CD4-positive, alpha-beta T cell treated with Interleukin-4 for 1 hour (primary cell): ENCODE measurements at places on chromosomes 12 and 14.

DNA sequence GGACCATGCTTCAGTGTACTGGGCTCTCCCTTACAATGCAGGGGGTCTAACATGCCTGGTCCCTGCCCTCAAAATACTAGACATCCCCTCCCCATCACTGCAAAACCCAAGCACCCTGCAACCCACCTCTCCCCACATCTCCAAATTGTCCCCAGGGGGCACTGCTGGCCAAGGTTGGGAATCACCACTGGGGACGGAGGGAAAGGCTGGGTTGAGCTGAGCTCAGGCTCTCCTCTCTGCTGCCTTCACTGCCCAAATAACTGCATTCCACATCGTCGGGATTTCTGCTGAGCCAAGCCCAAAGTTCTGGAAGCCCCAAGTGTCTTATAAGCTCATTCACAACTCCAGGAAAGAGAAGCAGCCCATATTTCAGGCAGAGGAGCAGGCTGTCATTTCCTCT, 69.6 kb downstream of the NT5DC3 start:
- no peak for DNase-seq

- DNase-seq, result no peak
Measured at GRCh38 chr12:54549774-54550451, 512 bp downstream of the PDE1B start.

- no peak for DNase-seq
Measured at GRCh38 chr14:70392676-70393075, 24.2 kb downstream of the SYNJ2BP start.

DNA sequence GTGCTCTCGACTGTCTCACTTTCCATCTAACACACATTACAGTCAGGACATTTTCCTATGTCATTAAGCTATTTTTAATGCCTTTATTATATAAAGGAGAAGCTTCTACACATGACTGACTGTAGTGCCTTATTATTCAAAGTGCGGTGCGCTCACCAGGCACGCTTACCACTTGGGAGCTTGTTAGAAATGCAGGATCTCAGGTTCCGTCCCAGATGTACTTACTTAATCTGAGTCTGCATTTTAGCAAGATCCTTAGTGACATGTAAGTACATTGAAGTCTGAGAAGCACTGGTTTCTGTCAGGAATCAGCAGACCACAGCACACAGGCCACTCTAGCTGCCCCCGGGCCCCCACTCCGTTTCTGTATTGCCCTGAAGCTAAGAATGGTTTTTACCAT, 44.7 kb upstream of the MDM1 start:
- no peak for DNase-seq

DNA sequence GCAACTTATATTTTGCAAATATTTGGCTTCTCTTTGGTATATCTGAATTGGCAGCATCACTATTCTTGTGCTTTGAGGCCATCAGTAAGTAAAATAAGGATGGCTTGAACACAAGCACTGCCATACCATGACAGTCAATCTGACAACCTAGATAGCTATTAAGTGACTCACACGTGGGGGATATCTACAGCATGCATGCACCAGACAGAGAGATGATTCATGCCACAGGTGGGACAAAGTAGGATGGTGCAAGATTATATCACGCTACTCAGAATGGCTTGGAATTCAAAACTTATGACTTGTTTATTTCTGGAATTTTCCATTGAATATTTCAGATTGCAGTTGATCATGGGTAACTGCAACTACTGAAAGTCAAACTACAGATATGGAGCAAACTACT, 675.6 kb upstream of the MDGA2 start:
- DNase-seq, result no peak

DNA sequence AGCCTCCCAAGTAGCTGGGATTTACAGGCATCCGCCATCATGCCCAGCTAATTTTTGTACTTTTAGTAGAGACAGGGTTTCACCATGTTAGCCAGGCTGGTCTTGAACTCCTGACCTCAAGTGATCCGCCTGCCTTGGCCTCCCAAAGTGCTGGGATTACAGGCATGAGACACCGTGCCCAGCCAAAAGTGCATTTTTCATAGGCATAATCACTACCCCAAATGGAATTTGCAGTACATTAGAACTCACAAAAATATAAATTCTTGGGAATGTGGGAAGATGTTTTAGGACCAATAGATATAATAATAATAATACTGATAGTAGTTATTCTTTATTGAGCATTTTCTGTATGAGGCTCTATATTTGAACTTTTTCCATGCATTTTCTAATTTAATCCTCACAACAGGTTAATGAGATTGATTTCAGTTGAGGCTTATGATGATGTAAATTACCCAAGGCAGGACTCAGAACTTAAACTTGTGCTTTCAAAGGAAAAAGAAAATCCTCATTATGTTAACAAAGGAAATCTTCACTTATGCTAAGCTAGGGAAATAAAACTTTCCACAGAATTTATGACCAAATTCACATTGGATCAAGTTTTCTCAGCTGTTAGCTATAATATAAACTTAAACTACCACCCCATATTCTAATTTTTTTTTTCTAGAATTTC, 121.6 kb downstream of the SRGAP1 start:
- no peak for DNase-seq

DNA sequence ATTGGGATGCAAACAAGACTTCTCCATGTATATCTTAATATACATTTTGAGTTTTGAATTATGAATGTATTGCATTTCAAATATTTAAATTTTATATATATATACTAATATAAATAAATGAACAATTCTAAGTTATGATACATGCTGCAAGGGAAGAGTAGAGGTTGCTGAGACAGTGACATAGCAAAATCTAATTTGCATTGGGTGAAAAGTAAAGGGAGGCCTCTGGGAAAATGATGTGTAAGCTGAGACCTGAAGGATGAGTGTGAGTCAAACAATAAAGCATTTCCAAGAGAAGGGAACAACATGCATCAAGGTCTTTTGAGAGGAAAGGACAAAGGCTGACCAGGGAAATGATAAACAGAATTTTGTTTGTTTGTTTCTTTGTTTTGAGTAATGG, 62.9 kb upstream of the PTPRQ start:
- DNase-seq, result no peak

- no peak for DNase-seq
Measured at GRCh38 chr14:21264025-21264801, 5.0 kb downstream of the HNRNPC start.

DNA sequence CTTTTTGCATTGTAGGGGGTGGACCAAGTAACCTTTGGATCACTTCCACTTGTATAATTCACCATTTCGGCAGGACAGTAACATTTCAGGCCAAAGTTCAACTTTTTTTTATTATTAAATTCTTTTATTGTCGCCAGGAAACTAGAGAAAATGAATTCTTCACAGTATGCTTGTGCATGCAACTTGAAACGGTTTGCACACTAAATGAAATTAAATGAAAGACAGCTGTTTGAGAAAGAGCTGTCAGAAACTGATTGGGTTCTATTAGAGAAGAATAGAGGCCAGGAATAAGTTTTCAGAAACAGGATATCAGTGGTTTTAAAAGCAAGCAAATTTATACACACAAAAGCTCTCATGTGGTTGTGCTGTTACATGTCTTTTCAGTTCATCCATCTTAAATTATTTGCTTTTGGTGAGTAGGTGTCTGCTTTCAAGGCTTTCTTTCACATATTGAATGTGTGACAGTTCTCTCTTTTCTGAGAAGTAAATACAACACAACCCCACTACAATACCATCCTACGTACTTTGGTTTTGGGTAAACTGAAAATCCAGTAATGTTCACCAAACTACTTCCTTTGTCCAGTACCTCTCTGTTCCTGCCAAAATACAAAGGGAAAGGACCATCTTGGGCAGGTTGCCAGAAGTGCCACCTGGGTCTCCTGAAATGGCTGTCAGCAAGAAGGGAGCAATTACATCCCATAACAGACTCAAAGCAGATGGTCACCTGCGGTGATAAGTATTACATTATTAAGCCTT, 291.7 kb downstream of the RAD51B start:
- no peak for DNase-seq

DNA sequence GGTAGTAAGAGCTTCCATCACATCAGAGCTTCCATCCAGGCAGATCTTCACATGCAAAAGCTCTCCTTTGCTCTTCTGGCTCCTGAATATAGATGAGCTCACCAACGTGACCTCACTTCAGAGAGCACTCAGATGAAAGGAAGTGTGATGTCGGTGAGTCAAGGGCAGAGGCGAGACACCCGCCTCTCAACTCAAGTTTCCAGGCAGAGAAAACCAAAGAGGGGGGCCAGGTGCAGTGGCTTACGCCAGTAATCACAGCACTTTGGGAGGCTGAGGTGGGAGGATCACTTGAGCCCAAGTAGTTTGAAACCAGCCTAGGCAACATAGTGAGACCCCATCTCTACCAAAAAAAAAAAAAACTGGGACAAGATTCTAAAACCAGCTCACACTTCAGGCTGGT, 126.9 kb downstream of the DUSP6 start:
- peak; percentile 71 for DNase-seq

GRCh38 chr14:32087173-32087861, 10.2 kb downstream of the ARHGAP5 start:
- DNase-seq, result no peak

DNA sequence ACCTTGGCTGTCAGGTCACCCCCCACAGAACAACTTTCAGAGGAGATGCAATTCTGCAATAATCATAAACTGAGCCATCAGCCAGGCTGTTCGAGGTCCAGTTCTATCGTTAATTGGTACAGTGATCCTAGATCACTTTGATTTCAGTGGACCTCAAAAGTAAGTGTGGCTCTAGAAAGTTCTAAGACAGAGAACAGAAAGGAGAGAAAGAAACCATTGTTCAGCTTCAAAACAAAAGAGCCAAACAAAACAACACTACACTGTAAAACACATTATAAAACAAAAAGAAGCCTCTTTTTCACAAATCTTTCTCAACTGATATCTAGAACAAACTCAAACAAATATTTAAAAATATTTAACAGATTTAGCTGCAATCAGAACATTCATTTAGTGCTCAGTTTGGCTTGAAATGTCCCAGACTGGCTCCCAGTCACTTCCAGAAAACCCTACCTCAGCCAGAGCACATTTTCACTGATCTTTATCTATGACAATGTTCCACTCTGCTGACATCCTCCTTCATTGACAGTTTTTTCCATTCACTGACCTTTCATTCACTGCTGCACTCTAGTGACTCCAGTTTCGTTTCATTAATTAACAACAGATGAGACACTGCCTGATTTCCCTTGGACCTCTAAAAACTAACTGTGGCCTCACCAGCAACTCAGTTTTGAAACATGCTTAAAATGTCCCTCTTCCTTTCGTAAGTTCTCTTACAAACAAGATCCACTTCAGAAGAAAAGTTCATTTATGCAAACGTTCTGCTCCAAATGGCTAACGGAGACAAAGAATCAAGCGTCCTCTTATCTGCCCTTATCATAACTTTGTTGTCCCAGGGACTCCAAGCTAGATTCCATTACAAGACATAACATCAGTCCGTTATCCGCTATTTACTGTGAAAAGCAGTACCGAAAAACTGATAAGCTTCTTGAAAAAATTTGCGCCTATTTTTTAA, 56.8 kb downstream of the DUSP16 start:
- no peak for DNase-seq

DNA sequence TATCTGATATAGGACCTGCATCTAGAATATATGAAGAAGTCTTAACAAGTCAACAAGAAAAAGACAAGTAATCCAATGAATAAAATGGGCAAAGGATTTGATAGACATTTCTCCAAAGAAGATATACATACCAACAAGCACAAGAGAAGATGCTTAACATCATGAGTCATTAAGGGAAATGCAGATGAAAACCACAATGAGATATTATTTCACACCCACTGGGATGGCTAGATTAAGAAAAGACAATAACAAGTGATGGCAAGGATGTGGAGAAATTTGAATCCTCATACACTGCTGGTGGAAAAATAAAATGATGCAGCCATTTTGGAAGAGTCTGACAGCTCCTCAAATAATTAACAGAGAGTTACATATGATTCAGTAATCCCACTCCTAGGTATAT, 502.6 kb downstream of the FUT8 start:
- no peak for DNase-seq

GRCh38 chr14:72243309-72244293, 311.4 kb downstream of the RGS6 start:
- DNase-seq, result no peak

GRCh38 chr12:46268583-46269428, at the start of gene SLC38A1:
TSS of gene SLC38A1 (minus strand) at chr12:46269043. CDS start at chr12:46239800, 29,243 bp downstream.
- peak; percentile 91 for DNase-seq

GRCh38 chr12:122323311-122324019, 57.2 kb upstream of the VPS33A start:
- DNase-seq, result no peak

DNA sequence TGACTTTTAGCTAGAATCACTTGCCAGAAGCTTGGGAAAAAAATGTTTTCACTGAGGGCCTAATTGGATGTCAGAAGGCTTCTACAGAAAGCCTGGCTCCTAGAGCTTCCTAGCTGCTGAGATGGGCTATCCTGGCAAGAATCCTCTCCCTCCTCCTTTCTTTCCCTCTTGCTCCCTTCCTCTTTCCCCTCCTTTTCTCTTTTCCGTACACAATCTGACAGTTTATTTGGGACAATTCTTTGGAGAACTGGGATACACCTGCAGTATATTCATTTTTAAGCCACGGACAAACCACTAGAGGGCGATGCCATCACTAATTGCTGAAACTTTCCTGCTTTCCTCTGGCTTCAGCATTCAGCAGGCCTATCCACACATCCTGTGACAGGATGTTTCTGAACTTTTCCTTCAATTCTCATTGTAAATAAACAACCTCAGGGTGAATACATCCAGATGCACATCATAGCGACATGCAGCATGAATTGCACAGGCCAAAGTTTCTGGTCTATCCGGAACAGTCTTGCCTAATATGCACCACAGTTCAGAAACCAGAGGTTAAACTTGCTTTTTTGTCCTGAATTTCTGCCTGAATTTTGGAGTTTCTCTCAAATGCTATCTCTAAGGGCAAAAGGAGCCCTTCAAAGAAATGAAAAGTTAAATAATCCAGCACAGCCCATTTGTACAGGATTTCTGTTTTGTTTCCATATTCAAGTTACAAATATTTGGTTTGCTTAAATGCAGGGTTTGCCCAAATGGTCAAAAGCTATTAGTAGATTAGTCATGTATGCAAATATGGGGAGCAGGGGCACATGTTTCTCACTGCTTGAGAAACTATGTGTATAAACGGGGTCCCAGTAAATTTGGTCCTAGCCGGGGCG, 142.8 kb downstream of the PAWR start:
- DNase-seq, result no peak

DNA sequence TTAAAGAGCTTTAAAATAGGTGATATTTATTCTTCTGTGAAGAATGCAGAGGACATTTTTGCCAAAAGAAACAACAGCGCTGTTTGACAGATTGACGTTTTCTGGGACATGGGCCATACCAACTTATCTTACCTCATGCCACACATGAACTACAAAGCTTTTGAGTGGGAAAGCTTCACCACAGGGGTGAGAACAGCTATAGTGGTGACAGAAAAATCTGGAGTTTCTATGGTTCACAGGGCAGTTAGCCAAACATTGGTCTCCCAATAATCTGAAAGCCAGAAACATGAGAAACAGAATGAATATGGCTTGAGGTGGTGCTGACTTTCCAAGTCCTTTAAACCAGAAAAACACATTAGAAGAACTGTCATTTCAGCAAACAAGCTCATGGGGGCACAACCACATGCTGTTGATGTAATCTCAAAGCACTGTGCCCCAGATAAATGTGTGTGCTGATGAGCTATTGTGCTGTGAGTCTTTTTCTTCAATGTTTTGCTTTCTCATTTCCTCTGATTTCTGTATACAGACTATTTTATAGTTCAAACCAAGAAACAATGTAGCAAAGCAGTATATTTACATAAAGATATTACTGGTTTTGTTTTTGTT, 905.4 kb downstream of the SLC16A7 start:
- no peak for DNase-seq

- DNase-seq, result no peak
Measured at GRCh38 chr14:69351911-69352310, 46.2 kb downstream of the ERH start.

- DNase-seq, result no peak
Measured at GRCh38 chr12:56753566-56753965, 1.4 kb upstream of the PRIM1 start.
